Naive thymus-derived CD4-positive, alpha-beta T cell (primary cell): ENCODE measurements at places on chromosomes 6 and 20. TPM values are rescaled to one million over a fixed set of nuclear protein-coding genes. Genes with fewer than 3 reads are reported as not detected.

DNA sequence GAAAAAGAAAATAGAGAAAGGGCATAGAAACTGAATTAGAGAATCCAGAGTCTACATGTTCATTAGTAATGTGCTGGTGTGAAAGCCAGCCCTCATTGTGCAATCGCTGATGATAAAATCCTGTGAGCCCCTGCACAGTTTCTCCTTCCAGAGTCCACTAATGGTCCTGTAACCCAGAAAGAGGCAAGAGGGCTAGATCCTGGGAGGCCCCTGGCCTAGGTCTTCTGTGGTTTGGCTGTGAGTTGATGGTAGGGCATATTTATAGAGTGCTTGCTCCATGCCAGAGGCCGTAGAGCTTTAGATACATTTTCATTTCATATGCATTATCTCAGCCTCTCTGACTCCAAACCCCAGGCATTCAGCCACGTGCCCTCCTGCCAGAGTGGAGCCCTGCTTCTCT is 94.9 kb upstream of the MTHFD1L start:
- DNase-seq = no peak

GRCh38 chr20:41668057-41668749 is 50.0 kb upstream of the CHD6 start:
- no peak for DNase-seq

GRCh38 chr6:127435626-127436220 is 23.5 kb downstream of the KIAA0408 start:
- DNase-seq = no peak

- no peak for DNase-seq
Measured at GRCh38 chr6:105875974-105876640, 210.0 kb upstream of the PRDM1 start.

The KCNK15 gene
- polyA plus RNA-seq = not detected
